ENCODE measurements at places on chromosomes 6 and 20.

DNA sequence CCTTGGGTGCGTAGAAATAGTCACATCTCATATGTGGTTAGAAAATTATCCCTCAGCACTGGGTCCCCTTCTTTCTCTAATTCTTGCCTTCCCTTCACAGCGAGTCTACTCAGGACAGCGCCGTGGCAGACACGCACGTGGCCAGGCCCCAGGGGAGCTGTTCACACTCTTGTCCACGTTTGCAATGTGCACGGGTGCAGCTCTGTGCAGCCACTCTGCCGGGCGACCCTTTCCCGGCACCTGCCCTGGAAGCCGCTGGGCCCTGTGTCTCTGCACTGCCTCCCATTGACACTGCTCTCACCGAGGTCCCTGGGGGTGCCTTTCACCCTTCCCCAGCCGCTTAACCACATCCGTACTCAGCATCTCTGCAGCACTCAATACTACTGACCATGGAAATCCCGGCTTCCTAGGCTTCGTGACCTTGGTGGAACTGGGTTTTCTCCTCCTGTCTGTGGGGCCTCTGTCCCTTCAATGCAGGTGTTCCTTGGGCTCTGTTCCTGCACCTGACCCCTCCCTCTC is 104.9 kb downstream of the DACT2 start:
- DNase-seq, result no peak

DNA sequence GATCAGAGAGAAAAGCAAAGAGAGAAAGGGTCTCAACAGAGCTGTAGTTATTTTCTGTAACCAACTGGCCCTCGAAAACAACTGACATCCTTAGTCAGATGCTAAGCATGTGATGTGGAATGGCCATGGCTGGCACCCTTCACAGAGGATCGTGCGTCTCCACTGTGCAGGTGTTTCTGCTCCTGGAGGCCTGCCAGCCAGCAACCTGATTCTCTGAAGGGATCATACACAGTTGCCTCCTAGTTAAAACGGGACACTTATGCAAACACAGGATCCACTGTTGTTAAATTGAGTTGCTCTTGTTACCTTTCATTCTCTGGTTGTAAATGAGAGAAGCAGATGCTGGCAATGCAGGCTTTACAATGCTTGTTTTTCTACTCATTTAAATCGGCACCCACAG is 148.5 kb downstream of the HDGFL1 start:
- DNase-seq, result no peak

- DNase-seq, result no peak
Measured at GRCh38 chr6:170435766-170436165, 117.3 kb downstream of the PSMB1 start.

- DNase-seq, result no peak
Measured at GRCh38 chr6:54310377-54311152, 2.3 kb downstream of the TINAG start.

- no peak for DNase-seq
Measured at GRCh38 chr6:142761756-142762155, 183.2 kb downstream of the HIVEP2 start.

DNA sequence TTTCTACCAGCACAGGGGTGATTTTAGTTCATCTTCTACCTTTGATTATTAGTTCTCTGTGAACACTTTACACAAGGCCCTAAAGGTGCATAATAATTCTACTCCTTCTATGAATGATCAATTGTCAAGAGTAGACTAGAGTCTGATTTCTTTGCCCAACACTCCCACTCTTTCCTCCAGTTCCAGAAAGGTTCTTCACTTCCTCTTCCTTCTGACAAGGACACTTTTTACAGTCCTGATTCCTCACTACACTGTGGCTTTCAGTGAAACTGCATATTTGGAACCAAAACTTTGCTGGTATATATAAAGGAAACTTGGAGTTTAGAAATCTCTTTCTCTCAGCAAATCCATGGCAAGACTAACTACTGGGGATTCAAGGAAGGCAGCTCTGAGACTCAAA is 10.6 kb upstream of the RSPO3 start:
- DNase-seq, result no peak

- DNase-seq, result no peak
Measured at GRCh38 chr6:87641065-87641692, 51.2 kb downstream of the ORC3 start.

DNA sequence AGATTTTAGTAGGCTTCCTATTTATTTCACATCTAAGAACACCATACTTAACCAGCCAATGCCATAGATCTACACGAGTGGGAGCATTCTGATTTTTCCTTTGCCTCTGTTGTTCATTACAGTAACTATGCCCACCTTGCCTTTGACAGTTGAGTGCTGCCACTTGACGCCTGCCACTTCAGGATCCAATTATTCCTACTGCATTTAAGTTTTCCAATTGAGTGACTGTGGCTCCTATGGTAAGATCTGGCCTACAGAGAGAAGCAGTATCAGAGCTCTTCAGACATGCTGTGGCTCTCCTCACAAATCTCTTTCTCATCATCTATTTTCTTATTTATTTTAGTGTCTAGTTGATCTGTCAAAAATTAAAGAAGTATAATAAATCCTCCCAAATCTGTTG is 403.0 kb upstream of the SPTLC3 start:
- no peak for DNase-seq

GRCh38 chr6:128024969-128025368 is 124.1 kb upstream of the THEMIS start:
- no peak for DNase-seq

DNA sequence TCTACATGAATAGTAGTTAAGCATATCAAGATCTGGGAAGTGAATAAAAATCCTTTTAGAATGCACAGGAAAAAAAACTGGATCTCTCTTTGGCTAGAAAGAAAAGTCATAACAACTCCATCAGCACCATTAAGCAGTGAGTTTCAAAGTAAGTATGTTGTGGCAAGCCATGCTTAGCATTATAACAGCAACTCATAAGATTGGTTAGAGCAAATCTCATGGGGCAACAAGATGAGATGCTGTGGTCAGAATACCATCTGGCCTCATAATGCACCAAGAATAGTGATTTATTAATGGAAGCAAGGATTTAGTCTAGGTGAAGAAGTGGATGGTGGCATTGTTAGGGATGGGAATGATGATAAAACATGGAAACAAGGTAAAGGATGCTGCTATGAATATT is 159.4 kb downstream of the PHF3 start:
- no peak for DNase-seq

DNA sequence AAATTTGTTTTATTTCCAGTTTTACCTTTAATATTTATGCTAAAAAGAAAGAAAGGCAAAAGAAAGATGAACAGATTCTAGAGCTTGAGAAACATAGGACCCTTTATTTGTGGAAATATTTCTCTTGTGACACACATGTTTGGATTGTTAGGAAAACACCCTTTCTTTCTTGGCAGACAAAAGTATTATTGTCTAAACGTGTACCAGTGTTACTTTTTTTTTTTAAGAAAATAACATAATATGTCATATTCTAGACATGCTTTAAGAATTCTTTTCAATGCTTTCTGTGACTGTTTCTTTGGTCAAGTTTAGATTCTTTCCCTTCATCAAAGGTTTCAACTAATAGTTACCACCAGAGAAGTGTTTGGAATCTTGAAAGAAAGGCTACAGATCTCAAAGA is 183.4 kb upstream of the CNR1 start:
- no peak for DNase-seq

DNA sequence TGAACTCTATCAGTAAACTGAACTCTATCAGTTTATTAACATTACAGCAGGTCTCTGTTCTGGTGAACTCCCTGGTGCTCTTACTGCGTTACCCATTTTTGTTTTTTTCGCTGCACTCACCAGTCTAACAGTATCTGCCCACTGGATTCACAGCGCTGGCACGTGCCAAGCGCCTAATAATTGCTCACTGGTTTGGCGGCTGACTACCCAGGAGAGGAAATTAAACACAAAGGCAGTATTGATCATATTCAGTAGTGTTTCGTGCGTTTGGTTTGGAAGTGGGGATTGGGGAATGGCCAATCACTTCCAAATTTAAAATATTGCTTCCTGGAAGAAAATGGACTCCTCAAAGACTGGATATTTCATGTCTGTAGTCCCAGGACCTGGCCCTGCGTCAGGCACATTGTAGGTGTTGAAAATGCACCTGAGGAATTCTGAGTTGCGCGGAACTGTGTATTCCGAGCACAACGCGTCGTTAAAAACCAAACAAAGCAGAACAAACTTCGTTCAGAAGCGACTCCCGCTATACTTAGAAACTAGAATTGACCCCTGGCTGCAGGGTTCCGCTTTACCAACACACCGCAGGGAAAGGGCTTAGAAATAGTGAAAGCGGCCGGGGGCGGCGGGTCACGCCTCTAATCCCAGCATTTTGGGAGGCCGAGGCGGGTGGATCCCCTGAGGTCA is 1.1 kb upstream of the RPS12 start:
- DNase-seq, result peak; percentile 62

DNA sequence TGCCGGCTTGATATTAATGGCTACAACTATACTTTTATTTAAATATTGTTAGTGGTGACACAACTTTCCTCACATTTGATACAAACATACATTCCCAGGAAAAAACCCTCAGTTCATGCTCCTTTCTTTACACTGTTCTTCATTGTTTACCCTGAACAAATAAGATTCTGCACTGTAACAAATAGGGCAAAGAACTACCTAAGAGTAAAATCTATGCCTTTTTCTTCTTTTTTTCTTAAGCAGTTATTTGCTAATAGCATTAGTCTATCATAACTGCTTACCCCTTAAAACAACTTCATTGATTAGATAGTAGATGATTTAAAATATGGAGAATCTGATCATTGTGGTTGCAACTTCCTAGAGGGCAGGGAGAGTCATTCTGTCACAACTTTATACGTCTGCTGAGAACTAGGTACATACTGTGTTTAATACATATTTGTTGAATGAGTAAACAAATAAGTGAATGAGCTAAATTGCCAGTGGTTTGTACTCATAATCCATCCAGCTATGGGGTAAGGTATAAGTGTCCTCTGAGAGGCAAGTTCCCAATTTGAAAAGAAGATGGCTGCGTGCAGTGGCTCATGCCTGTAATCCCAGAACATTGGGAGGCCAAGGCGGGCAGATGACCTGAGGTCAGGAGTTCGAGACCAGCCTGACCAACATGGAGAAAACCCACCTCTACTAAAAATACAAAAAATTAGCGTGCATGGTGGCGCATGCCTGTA is 161.0 kb downstream of the CDK19 start:
- DNase-seq, result no peak

GRCh38 chr6:130047088-130047995 is 29.0 kb downstream of the L3MBTL3 start:
- DNase-seq, result no peak

DNA sequence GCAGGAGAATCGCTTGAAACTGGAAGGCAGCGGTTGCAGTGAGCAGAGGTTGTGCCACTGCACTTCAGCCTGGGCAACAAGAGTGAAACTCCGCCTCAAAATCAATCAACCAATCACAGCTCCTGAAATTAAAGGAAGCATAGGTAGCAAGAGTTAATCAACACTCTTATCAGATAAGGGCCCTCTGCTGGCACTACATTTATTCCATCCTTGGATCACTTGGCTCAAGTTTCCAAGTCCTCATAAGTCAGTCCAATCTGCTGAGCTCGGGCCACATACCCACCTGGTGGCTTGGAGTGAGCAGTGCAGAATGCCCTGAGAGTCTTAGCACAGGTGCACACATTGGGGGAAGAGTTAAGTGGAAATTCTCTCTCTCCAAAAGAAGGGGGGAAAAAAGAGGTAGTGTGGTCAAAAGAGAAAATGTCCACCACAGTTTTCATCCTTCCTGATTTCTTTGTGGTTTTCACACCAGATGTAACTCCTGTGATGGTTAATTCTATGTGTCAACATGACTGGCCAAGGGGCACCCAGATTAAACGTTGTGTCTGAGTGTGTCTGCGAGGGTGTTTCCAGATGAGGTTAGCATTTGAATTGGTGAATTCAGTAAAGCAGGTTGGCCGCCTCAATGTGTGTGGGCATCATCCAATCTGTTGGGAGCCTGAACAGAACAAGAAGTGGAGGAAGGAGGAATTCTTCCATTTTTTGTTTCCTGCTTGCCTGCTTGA is 14.2 kb upstream of the FAM8A1 start:
- DNase-seq, result no peak

DNA sequence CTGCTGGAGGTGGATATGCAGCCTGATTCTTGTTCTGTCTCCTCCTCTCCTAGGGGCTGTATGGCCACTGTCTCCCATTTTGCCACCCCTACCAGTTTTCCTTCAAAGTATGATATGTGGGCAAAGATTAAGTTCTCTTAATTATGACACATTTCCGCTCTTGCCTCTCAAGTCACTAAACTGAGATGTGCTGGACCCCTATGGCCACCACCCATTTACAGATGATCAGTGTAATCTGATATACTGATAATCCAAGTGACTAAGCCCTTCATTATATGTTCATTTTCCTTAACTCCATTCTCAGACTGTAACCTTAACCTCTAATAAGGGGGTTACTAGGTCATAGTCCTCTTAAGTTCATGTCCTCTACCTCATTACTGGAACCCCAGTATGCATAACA is 711 bp upstream of the C20orf141 start:
- DNase-seq, result no peak

- no peak for DNase-seq
Measured at GRCh38 chr20:10321138-10321717, 102.6 kb downstream of the SNAP25 start.

- peak; percentile 41 for DNase-seq
Measured at GRCh38 chr6:6742535-6742934, 154.0 kb downstream of the LY86 start.

DNA sequence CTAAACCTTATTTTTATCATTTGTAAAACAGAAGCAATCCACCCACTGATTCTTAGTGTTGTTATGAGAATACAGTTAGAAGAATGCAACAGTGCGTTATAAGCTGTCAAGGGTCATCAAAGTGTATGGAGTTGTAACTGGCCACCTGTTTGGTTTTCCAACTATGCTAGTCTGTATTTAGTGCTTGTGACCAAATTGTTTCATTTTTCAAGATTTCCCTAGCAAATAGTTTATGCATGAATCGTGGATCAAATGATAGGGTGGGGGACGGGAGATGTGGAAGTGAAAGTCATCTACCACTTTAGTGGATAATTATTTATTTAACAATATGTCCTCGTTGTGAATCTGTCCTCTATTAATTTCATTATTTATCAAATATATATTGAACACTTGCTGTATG is 175.4 kb upstream of the HDDC2 start:
- no peak for DNase-seq

- no peak for DNase-seq
Measured at GRCh38 chr6:64777941-64778785, 928.9 kb downstream of the EYS start.

GRCh38 chr6:47156196-47156595 is 114.1 kb upstream of the ADGRF1 start:
- DNase-seq, result no peak

- no peak for DNase-seq
Measured at GRCh38 chr20:8438748-8439147, 306.7 kb downstream of the PLCB1 start.

DNA sequence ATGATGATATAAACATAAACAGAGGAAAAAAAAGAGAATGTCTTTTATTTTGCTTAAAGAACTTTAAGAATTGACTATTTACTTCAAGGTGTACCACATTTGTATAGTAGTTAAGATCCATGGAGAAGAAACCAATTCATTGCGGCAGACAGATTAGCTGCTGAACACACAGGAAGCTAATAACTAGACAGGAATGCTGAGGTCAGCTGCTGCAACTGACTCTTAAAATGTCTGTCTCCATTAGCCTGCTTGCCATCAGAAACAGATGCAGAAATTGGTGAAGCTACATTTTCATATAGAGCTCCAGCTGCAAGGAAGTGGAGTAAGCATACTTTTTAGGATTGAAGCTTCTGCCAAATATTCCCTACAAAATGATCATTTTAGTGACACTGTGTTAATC is 939.5 kb downstream of the EPHA7 start:
- peak; percentile 13 for DNase-seq

GRCh38 chr20:47606414-47606982 is 104.8 kb downstream of the NCOA3 start:
- DNase-seq, result no peak

Measured in brain (organoid and tissue), 16 donors.